ENCODE measurements at places on chromosomes 3 and 15.

DNA sequence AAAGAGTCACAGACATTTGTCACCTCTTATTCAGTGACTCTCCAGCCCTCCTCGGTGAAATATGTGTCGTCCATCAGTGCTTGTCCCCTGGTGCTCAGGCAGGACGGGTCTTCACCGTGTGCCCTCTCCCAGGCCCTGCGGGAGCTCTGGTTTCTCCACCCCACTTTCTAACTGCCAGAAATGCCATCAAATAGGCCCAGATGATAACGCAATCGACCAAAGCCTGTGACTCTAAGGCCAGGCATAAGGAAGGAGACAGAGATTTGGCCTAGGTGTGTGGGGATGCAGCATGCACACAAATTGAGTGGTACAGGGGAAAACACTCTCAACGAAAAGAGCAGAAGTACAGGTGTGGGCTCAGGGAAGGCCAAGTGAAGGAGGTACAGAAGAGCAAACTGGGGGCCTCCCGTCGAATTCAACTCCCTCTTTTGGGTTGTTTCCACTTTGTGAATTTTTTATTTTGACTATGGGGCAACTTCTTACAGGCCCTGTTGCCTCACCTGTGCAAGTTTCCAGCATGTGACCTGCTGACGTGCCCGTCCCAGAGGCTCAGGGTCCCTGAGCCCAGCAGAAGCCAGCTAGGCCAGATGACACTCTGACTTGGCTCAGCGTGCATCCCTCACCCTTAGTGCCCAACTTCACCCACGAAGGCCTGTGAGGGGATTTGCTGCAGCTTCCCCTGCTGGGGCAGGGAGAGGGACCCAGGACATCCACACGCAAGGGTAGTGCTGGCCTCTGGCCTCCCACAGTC is 4.7 kb downstream of the NUP210 start:
- DNase-seq: no peak

DNA sequence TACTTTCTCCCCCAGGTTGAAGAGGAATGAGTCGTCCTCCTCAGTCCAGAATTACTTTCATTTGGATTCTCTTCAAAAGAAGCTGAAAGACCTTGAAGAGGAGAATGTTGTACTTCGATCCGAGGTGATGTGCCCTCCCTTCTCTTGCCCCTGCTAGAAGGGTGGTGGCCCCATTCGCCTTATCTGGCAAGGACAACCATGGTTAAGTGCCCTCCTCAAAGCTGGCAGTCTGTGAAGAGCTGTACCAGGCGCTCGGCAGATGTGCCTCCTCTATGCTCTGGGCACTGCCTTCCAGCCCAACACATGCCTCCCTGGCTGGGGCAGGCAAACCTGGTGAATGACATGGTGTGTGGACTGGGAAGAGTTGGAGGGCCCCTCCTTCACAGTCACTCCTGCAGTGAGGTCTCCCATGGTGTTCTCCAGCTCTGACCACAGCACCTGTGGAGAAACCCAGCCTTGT is 77.0 kb downstream of the CCK start:
- no peak for DNase-seq

DNA sequence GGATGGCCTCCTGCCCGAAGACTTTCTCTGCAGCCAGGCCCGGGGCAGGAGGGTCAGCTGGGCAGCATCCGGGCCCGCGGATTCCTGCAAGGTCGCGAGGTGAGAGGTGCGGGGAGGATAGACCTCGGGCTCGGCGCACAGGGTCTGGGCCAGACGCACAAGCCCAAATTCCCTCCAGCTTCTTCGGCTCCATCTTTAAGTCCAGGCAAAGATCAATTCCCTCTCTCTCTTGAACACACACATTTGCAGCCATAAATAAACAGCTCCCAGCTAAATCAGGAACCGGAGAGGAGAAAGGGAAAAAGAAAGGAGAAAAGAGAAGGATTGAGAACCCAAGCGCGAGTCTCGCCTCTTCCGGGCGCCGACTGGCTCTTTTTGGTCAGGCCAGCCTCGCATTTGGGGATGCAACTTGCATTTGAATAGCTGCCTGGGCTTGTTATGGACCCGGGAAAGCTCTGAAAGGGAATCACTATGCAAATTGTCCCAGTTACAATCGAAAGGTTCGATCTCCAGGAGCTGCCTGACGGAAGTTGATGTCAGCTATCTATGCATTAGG is 14.5 kb upstream of the ONECUT1 start:
- no peak for DNase-seq

DNA sequence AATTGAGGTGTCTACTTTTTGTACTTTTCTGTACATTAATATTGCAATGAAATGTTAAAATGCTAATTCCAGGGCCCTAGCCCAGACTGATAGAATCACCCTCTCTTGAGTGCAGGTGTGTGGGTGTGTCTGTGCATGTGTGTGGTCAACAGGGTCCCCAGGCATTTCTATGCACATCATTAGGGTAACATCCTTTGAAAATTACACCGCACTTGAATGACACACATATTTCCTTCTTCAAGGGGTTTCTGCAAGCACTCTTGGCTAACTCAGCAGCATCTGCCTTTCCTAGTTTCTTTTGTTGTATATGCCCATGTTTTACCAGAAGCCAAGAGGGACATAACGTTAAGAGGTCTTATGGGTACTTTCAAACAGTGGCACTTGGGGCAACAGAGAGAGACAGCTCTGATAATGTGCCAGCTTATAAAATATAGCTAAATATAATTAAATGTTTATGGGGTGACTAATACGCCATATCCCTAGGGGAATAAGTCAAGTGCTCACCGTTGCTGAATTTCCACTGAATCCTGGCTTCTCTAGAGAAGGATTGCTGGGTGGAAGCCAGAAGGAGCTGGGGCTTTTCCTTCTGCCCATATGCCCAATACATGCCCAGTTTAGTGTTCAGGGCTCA is 54.5 kb upstream of the LRIG1 start:
- no peak for DNase-seq

GRCh38 chr15:38414357-38414756 is 39.6 kb upstream of the FAM98B start:
- peak; percentile 62 for DNase-seq

DNA sequence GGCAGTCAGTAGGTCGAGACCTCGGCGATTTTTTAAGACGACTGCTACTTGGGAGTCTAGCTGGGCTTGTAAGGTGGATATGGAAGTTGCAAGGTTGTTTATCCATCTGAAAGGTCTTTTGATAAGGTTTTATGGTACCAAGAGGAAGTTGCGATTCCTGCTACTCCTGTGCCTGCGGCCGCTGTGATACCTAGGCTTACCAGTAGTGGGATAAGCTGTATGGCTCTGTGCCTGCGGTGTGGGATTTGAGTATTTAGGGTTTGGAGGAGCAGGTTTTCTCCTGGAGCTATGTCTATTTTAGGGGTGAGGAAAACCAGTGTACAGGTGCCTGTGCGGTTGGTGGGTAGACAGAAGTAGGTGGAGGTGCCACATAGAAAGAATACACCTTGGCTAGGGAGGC is 1059.8 kb downstream of the SI start:
- no peak for DNase-seq

DNA sequence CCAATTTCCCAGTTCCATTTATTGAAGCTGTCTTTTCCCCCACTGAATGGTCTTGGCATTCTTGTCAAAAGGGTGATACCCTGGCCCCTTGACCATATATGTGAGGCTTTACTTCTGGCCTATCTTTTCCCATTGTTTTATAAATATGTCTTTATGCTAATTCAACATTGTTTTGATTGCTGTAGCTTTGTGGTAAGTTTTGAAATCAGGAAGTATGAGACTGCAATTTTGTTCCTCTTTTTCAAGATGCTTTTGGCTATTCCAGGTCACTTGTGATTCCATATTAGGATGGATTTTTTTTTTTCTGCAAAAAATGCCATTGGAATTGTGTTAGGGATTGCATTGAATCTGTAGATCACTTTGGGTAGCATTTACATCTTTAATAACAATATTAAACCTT is 141.2 kb upstream of the MANF start:
- DNase-seq: no peak

DNA sequence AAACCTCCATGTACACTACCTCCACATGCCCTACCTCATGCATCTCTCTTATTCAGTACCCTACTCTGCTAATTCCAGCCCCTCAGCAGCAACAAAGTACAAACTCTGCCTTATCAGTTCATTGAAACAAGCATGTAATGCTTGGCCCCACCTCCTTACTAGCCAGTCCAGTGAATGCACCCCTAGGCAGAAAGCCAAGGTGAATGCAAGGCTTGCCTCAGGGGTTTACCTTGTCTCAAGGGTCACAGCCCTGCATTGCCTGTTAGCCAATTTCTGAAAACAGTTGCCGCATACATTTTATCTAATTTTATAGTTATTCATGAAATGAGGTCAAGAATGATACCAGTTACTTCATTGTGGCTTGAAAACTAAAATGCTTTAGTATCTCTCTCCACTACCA is 576.4 kb downstream of the FHIT start:
- DNase-seq: no peak

All from globus pallidus (tissue), 1 donor.